ENCODE measurements at places on chromosomes 16 and 17.

GRCh38 chr17:6212766-6213165 is 142.6 kb downstream of the WSCD1 start:
- DNase-seq, result no peak

GRCh38 chr16:79632289-79632688 is 31.8 kb upstream of the MAF start:
- DNase-seq, result no peak

DNA sequence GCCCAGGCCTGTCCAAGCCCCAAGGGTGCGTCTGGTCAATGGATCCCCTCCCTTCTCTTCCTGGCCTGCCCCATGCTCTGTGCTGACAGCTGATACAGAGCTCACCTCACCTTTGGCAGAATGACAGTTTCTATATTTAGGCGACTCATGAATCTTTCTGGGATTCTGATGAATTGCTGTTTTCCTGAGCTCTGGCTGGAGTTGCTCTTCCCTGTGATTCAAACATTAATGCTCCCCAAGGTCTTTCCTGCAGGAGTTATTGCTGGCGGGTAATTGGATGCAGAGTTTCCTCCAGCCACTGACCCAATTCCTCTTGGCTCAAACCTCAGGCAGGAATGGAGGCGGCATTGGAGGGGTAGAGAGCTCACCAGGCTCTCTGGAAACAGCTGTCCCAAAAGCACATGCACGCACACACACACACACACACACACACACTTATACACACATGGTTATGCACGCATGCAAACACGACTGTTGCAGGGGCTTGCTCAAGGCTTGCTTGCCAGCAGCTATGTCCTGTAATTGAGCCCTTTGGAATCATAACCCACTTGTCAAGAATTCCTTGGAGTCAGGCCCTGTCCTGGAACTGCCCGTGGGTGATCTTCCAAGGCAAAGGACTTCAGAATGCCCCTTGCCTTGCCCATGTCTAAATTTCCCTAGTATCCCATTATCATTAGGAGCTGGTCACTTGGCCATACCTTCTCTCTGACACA is 128.8 kb downstream of the ASIC2 start:
- DNase-seq, result no peak

DNA sequence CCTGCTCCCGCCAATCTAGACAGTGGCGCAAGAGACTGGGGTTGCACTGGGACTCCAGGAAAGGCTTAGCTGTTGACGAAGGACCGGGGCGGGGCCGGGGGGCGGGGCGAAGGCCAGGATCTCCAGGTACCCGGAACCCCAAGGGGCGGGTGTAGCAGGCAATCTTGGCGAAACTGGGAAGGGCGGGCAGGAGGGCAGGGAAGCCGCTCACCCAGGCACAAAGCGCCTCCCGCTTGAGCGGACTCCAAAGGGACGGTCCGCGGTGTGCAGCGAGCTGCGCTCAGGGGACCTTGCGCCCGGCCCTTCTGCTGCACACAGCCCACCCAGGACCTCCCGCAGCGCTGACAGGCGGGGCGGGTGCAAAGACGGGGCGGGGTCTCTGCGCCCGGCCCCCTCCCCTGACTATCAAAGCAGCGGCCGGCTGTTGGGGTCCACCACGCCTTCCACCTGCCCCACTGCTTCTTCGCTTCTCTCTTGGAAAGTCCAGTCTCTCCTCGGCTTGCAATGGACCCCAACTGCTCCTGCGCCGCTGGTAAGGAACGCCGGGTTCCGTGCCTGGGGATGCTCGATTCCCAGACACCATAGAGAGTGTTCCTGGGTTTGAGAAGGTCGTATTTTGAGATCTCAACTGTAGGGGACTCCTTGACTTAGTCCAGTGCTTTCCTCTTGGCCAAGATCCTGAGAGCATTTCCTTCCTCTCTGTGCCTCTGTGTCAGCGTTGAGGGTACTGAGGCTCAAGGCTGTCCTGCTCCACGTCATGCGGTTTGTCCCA is at the start of gene MT1F:
TSS of gene MT1F (plus strand) at position 405 of the 772 bp plus-strand sequence. CDS start at position 505, 100 bp downstream.
- no peak for DNase-seq

GRCh38 chr17:29838961-29839360 is 91.1 kb downstream of the SSH2 start:
- DNase-seq, result no peak

- no peak for DNase-seq
These were observed 141.2 kb downstream of the WWOX start for GRCh38 chr16:78240459-78241222.

- DNase-seq, result no peak
These were observed 26.7 kb upstream of the GPATCH8 start for GRCh38 chr17:44529864-44530263.

DNA sequence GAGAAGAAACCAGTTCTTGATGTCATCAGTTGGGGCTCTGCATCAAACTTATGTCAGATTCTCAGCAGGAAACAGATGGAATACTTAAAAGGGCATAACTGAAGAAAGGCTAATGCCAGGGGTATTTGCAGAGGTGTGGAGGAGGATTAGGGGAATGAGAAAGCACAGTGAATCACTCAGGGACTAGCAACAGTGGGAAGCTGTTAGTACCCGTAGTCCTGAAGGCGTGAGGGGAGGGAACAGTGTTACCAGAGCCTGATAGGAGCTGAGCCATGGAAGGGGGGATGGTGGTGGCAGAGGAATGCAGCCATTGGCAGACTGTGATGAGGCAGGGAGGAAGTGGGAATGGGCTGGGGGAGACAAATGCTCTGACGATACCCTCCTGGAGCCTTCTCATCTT is 162.3 kb downstream of the UTP18 start:
- DNase-seq, result no peak

DNA sequence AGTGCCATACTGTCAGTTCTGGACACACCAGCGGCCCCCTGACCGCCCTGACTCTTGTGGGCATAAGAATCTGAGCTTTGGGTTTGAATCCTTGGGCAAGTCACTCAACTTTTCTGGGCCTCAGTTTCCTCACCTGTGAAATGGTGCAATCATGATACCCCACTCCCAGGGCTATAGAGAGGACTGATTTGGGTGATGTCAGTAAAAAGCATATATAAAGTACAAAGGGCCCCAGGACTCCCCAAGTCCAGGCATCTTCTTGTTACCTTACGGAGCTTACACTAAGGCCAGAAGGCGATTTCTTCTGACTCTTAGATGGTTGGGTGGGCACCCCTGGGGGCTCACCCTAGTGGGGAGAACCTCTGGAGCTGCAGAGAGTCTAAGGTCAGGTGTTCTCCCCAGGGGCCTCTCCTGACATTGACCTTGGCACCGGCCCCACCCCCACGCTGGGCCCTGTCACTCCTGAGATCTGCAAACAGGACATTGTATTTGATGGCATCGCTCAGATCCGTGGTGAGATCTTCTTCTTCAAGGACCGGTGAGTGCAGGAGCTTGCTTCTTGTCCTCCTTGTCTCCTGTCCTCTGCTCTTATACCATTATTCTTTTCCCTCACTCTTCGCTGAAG is 13.9 kb downstream of the MMP2 start:
- DNase-seq, result no peak

- DNase-seq, result no peak
These were observed 780.5 kb upstream of the GOT2 start for GRCh38 chr16:59514651-59515050.

DNA sequence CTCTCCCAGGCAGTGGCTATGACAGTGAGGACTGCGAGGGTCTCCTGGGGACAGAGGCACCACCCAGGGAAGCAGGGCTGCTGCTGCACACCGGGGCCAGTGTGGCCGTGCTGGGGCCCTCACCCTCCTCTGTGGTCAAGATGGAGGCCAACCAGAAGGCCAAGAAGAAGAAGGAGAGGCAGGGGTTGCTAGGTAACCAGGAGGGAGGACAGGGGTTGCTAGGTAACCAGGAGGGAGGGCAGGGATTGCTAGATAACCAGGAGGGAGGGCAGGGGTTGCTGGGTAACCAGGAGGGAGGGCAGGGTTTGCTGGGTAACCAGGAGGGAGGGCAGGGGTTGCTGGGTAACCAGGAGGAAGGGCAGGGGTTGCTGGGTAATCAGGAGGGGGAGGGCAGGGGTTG is 55.2 kb downstream of the ACTG1 start:
- DNase-seq, result no peak

GRCh38 chr16:77404775-77405174 is 30.1 kb downstream of the ADAMTS18 start:
- DNase-seq, result no peak

- DNase-seq, result no peak
These were observed 1.9 kb downstream of the USH1G start for GRCh38 chr17:74921026-74921681.

All from NCI-H1417 treated with DMSO at 0.1 percent for 48 hours (cell line).